ENCODE measurements at places on chromosomes 5 and 9. TPM values are rescaled to one million over a fixed set of nuclear protein-coding genes. Genes with fewer than 3 reads are reported as not detected.
A peak's percentile ranks its signal among the peaks of the same experiment; 100 is the strongest.

FAM174A gene
- 3.1 TPM for total RNA-seq

KCTD16 gene
- 0.29 TPM for total RNA-seq

- peaks cover 17% of the 10 kb centered on the region for H3K4me1 ChIP-seq
- H3K4me3 ChIP-seq = no peak overlapping the region
- no peak overlapping the region for H3K27ac ChIP-seq
- DNase-seq = no peak
- no peaks in the 10 kb centered on the region for H3K36me3 ChIP-seq
- H3K27me3 ChIP-seq = no peaks in the 10 kb centered on the region
These were observed 38.9 kb downstream of the ARHGAP26 start for GRCh38 chr5:142808878-142809598.

BRINP1 gene
- total RNA-seq = not detected

- peaks cover 7% of the 10 kb centered on the region for H3K36me3 ChIP-seq
- DNase-seq = no peak
- no peak overlapping the region for H3K4me3 ChIP-seq
- H3K4me1 ChIP-seq = no peaks in the 10 kb centered on the region
- H3K27me3 ChIP-seq = no peaks in the 10 kb centered on the region
- H3K27ac ChIP-seq = no peak overlapping the region
These were observed 169.3 kb downstream of the FANCC start for GRCh38 chr9:95148208-95148520.

- H3K27ac ChIP-seq = no peak overlapping the region
- H3K27me3 ChIP-seq = no peaks in the 10 kb centered on the region
- H3K4me3 ChIP-seq = no peak overlapping the region
- H3K4me1 ChIP-seq = no peaks in the 10 kb centered on the region
These were observed 460.7 kb downstream of the ZNF608 start for GRCh38 chr5:124285733-124286132.

GRCh38 chr9:133275105-133276000 is at the start of gene ABO:
TSS of gene ABO (minus strand) at chr9:133275201.
- H3K4me3 ChIP-seq = no peak within 1 kb of the TSS
- peaks cover 44% of the 10 kb centered on the region for H3K27me3 ChIP-seq

DNA sequence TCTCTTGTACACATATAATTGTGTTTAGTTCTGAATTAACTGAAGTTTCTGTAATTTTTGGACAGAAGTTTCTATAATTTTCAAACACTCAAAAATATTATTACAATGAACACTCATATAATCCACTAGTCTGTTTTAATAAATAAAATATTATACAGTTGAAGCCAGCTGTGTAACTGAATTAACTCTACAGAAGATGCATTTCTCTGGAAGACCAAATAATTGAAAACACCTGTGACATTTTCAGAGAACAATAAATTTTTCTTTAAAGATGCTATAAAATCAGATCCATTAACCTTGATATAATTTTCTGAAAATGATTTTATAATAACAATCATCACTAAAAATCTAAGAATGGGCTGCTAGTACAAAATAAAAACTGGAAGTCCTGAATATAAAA is 14.7 kb downstream of the NADK2 start:
- H3K27ac ChIP-seq = no peak overlapping the region
- H3K27me3 ChIP-seq = no peaks in the 10 kb centered on the region
- no peaks in the 10 kb centered on the region for H3K4me1 ChIP-seq

DNA sequence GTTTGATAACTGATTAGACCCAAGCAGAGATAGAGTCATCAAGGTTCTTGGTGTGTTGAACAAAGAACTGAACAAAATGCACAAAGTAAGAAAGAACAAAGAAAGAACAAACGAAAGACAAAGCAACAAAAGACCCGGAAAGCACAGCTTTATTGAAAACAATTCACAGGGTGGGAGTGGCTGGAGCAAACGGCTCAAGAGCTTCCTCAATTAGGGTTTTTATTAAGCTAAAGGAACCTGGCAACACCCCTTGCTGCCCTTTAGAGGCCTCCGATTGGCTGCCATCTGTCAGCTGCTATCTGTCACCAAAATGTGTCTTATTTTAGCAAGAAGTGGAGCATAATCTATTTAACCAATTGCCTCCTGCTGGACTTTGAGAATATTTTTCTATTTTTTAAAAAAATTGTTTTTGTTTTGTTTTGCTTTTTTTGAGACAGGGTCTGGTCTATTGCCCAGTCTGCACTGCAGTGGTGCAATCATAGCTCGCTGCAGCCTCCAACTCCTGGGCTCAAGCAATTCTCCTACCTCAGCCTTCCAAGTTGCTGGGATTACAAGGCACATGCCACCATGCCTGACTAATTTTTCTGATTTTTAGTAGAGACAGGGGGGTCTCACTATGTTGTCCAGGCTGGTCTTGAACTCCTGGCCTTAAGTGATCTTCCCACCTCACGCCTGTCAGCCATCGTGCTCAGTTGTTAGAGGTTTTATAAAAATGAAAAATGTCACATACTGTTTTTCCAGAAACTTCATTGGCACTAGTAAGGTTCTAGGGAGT is 7.7 kb upstream of the ABO start:
- no peak overlapping the region for H3K27ac ChIP-seq
- H3K36me3 ChIP-seq = no peaks in the 10 kb centered on the region
- no peak for DNase-seq
- H3K27me3 ChIP-seq = peaks cover 14% of the 10 kb centered on the region

DNA sequence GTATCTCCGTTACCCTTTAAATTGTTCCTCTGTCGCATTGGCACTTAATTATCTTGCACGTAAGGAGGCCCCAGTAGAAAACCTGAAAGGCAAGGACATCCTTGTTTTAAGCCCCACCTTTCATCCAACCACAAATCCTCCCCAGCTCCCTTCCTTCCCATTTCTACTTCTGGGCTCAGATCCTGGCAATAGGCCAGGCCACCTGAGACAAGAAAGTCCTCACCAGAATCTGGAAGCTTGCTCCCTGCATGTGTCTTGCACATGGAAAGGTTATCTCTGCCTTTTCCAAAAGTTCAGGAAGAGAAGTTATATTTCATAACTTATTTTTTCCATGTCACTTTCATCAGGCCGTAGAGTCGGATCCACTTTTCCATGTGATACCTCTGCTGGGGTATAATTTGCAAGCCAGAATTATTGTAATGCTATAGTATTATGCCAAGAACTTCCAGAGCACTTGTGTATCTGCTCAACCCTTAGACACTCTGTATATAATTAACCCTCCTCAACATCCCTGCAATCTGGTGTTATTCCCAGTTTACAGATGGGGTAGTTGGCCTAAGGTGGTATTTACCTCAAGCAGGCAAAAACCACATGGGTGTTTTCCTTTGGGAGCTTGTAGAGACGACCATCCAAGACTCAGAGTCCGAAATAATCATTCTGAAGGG is 2.6 kb upstream of the SHB start:
- peaks cover 7% of the 10 kb centered on the region for H3K27me3 ChIP-seq
- H3K36me3 ChIP-seq = no peaks in the 10 kb centered on the region
- no peak overlapping the region for H3K27ac ChIP-seq
- H3K4me3 ChIP-seq = no peak overlapping the region
- DNase-seq = no peak
- peaks cover 18% of the 10 kb centered on the region for H3K4me1 ChIP-seq

TAF11L10 gene
- not detected for total RNA-seq

GRCh38 chr5:92836855-92837755 is 743.9 kb downstream of the NR2F1-AS1 start:
- no peak overlapping the region for H3K4me3 ChIP-seq
- H3K4me1 ChIP-seq = no peaks in the 10 kb centered on the region
- H3K27me3 ChIP-seq = no peaks in the 10 kb centered on the region
- H3K36me3 ChIP-seq = no peaks in the 10 kb centered on the region
- no peak for DNase-seq

DNA sequence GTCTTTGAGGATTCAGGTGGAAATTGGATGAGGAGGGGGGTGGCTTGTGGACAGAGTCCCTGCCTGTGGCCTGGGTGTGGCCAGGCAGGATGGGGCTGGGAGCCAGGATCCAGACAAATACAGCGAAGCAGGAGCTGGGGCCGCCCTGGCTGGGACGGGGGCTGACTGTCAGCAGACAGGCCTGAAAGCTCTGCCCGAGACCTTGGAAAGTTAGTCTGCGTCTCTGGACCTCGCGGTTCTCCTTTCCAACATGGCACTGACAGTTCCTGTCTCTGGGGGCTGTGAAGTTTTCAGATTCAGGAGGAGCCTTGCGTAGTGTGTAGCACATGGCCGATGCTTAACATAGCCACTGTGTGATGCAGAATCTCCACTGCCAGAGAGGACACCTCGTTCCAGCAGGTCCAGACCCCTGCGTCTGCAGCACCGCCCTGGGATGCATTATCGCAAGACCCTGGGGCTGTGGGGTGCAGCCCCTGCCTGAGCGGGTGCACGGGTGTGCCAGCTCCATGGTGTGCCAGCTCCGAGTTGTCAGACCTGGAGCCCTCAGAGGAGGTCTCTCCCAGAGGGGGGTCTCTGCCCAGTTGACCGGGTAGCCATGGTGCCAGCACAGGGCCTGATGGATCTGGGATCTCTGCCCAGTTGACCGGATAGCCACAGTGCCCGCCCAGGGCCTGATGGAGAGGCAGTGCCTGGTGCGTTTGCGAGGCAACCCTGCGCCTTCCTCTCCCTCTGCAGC is 89.3 kb downstream of the COL5A1 start:
- DNase-seq = no peak
- H3K4me1 ChIP-seq = no peaks in the 10 kb centered on the region
- H3K27ac ChIP-seq = no peak overlapping the region

LURAP1L gene
- not detected for total RNA-seq

GRCh38 chr9:75238311-75238976 is 150.1 kb downstream of the OSTF1 start:
- H3K27ac ChIP-seq = no peak overlapping the region
- H3K27me3 ChIP-seq = no peaks in the 10 kb centered on the region
- peak; percentile 58 for DNase-seq
- H3K4me1 ChIP-seq = no peaks in the 10 kb centered on the region
- no peak overlapping the region for H3K4me3 ChIP-seq

DNA sequence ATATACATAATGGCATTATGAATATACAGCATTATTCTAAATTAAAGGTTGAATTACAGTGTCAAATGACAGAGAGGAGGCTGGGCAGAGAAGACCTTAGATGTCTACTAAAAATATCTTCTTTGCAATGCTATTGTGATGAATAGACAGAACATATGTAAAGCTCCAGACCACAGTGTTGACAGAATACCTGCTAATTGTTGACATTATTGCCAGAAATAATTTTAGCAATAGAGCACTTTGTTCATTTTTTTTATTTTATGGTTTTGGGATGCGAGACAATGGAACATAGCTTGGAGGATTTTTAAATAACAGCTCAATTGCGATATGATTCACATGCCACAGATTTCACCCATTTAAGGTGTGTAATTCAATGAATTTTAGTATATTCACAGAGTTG is 508.8 kb downstream of the PSAT1 start:
- H3K36me3 ChIP-seq = no peaks in the 10 kb centered on the region
- no peak overlapping the region for H3K4me3 ChIP-seq
- H3K27ac ChIP-seq = no peak overlapping the region
- DNase-seq = no peak
- no peaks in the 10 kb centered on the region for H3K4me1 ChIP-seq
- H3K27me3 ChIP-seq = peaks cover 3% of the 10 kb centered on the region

AK8 gene
- not detected for total RNA-seq

DNAJB5 gene
- 12.0 TPM for total RNA-seq

DNA sequence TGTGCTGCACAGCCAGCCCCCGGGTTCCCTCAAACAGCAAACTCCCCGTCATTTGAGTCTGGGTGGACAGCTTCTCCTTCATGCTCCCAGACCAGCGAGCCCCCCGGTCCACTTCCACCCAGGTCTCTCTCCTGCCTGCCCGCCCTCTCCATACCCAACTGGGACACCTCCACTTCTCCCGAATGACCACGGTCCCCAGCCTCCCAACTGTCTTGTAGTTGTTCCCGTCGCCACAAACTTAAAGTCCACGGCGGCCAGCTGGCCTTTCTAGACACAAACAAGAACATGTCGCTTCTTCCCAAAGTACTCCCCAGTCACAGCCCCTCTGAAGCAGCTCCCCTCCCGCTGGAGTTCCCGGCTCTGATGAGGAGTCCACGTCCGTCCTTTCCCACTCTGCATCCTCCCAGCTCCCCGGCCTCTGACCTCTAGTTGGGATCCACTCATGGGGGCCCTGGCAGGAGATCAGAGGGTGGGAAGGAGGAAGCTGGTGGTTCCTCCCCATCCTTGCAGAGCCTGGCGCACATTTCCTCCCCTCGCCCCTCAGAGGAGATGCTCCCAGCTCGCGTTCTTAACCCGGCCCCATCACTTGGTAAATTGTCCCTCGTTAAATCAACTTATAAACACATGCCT is 24.1 kb upstream of the PPP1R26 start:
- H3K4me3 ChIP-seq = no peak overlapping the region
- H3K27me3 ChIP-seq = peaks cover 37% of the 10 kb centered on the region
- H3K36me3 ChIP-seq = no peaks in the 10 kb centered on the region
- no peak overlapping the region for H3K27ac ChIP-seq
